ENCODE measurements at places on chromosomes 16 and 17. TPM values are rescaled to one million over a fixed set of nuclear protein-coding genes. Genes with fewer than 3 reads are reported as not detected.

Gene CA5A
- total RNA-seq: not detected

Gene GPR179
- 1.1 TPM for total RNA-seq

Gene SCRN2
- total RNA-seq: 37.3 TPM

Gene COTL1
- 232 TPM for total RNA-seq

Gene MYH2
- not detected for total RNA-seq

Gene CDH1
- not detected for total RNA-seq
